ENCODE measurements at places on chromosomes 1 and 21.

GRCh38 chr1:158289811-158290210 lies at the start of gene CD1C:
Gene CD1C, plus strand, starts transcription at chr1:158289923. Its CDS starts 142 bp downstream, at chr1:158290065.
- DNase-seq: no peak

GRCh38 chr1:243946946-243947345 lies 96.9 kb upstream of the AKT3 start:
- DNase-seq: peak; percentile 59

GRCh38 chr1:102891868-102892625 lies 216.3 kb downstream of the COL11A1 start:
- DNase-seq: no peak

- no peak for DNase-seq
Measured at GRCh38 chr1:218887141-218887925, 286.3 kb upstream of the LYPLAL1 start.

GRCh38 chr1:52348704-52349300 lies 17.2 kb downstream of the CC2D1B start:
- DNase-seq: peak; percentile 71

GRCh38 chr1:38005195-38006007 lies at the start of gene FHL3:
Gene FHL3, minus strand, starts transcription at chr1:38005514. Its CDS starts 6,102 bp downstream, at chr1:37999412.
- DNase-seq: peak; percentile 87
